ENCODE measurements at places on chromosomes 4 and X.

GRCh38 chrX:9369802-9370291 is 95.0 kb upstream of the TBL1X start:
- DNase-seq: no peak

- no peak for DNase-seq
These were observed 447.5 kb upstream of the RASGEF1B start for GRCh38 chr4:81919223-81919622.

- DNase-seq: no peak
These were observed 59.0 kb downstream of the RNF150 start for GRCh38 chr4:141074098-141074878.

DNA sequence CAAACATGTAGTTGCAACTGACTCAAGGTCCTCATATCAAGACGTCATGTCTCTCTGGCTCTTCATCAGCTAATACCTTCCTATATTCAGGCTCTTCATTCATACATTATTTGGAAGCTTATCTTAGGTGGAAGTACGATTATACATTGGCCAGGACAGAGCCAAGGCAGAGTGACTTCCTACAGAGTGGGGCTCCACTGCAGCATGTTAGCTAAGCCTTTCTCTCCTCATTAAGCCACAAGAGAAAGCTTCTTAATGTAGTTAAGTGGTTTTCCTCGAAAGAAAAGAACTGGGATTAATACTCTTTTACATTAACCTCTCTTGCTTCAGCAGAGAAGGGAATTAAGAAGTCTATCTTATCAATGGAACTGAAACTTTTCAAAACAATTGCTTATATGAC is 15.0 kb downstream of the C4orf33 start:
- DNase-seq: no peak

GRCh38 chrX:56798339-56798711 is 69.3 kb downstream of the NBDY start:
- no peak for DNase-seq

DNA sequence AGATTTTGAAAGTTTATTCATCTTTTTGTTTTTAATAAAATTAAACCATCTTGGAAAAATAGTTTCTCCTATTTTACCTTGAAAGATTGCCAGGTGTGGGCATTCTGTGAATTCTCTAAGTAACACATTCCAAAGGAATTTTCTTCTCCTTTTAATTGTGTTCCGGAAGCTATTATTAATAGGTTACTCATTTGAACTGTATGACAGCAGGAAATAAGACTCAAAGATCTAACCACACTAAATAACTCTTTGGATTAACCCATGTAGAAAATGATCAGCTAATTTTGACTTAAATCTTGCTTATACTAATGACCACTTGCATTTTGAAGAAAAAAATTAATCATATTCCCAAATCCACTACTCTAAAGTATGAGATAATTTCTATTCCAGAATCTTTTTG is 17.6 kb upstream of the CCNI start:
- DNase-seq: no peak

DNA sequence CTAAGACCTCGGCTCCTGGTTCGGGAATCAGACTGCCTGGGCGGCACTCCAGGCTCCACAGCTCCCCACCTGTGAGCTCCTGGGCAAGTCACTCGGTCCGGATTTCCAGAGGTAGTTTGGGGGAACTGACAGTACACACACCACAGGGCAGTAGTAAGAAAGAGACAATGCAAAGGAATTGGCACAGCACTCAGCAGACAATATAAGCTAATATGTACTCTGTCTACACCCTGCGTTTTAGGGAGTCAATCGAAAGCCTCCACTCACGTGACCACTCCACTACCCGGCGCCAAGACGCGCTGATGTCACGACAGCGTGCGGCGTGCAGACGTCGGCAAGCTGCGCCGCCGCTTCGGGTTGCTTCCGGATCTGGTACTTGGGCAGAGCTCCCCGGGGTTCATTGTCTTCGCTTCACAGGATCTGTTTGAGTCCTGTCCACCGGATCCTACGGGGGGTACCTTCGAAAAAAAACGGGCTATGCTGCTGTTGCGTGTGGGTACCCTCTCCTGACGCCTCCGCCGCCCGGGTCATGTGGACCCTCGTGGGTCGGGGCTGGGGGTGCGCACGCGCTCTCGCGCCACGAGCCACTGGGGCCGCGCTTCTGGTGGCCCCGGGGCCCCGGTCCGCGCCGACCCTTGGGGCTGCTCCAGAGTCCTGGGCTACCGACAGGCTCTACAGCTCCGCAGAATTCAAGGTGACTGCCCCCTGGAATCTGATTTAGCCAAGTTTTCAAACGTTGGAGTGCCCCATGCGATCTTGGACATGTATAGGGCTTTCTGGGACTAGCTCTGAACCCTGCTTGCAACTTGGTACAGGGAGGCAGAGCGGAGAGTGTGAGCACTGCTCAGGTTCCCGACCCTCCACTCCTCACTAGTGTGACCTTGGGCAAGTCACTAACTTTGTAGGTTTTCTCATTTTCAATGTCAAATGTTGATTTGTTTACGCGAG is at the start of gene GUF1:
GUF1 (plus strand) TSS at position 327 of the 948 bp plus-strand sequence; CDS start at position 530, 203 bp downstream.
- DNase-seq: peak; percentile 56

- no peak for DNase-seq
These were observed 141.6 kb downstream of the SPATA18 start for GRCh38 chr4:52192721-52193135.

GRCh38 chr4:182143086-182143821 is 99.9 kb upstream of the TENM3 start:
- no peak for DNase-seq

DNA sequence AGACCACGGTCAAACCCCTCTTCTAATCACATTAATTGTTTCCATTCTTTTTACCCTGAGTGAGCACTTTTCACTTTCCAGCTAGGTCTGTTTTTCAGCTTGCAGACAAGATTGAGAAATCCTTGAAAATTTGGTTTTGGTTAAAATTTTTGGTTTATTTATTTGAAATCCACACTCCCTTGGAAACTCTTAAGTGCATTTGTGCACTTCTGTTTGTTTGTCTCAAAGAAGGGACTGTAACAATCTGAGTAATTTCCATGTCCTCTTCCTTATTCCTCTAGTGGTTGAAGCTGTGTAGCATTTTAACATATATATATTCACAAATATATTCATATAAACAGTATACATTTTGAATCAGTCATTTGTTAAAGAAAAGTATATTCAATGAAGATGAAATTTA is 333.3 kb downstream of the ANK2 start:
- DNase-seq: no peak

DNA sequence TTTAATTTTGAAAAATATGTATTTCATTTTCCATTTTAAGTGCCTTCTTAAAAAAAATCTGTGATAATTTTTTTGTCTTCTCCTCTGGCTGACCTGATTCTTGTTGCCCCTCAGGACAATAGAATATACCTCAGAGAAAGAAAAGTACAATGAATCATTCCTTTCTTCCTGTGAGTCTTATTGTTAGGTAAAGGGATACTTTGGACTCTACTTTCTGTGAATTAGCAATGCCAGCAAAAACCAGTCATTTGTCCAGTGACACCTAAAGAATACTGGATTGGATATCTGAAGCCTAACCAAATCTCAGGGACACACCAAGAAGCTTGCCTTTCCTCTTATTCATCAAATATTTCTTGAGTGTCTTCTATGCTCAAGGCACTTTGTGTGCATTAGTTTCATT is 102.1 kb downstream of the AREG start:
- no peak for DNase-seq

- DNase-seq: peak; percentile 45
These were observed 19.2 kb downstream of the PNMA6E start for GRCh38 chrX:153381684-153382532.

- DNase-seq: peak; percentile 93
These were observed 626 bp upstream of the CEP135 start for GRCh38 chr4:55947912-55948725.

DNA sequence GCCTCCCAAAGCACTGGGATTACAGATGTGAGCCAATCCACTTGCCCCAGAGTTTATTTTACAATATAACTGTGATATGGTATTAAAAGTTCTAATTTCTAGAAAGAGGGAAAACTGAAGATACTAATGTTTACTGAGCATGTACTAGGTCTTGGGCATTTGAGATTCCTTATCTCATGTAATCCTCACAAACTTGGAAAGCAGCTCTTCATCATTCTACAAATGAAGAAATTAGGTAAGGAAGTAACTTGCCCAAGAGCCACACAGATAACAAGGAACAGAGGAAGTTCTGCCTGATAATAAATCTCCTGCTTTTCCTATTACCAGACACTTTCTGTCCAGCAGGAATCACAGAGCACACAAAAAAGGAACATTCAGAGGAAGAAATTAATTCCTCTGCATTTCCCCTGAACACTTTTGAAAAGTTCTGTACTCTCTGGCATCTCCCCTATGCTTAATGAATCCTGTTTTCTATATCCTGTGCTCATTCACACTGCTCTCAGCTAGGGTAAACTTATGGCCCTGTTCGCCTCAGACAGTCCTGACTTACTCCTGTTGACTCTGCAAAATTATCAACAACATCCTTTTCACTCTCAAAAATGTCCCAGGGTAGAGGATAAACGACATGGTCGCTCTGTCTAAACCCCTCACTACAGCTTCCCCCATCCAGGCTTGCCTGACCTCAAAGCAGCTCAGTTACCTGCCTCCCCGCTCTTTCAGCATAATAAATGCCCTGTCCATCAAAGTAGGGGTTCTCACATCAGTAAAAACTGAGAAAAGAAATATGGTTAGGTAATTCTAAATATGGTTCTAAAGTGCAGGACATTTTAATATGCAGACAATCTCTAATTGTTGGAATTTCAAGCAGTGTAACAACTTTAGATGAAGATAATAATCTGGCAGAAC is 13.6 kb downstream of the SH3RF1 start:
- DNase-seq: no peak

DNA sequence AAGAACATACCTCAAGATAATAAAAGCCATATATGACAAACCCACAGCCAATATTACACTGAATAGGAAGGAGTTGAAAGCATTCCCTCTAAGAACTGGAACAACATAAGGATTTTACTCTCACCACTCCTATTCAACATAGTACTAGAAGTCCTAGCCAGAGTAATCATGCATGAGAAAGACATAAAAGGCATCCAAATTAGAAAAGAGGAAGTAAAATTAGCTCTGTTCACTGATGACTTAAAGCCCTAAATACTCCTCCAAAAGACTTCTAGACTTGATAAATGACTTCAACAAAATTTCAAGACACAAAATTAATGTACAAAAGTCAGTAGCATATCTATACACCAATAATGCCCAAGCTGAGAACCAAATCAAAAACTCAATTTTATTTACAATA is 235.7 kb downstream of the NKX6-1 start:
- DNase-seq: no peak

Measured in AG04450 (cell line).